NCI-H1930 (cell line): ENCODE measurements at places on chromosomes 16 and 17.

DNA sequence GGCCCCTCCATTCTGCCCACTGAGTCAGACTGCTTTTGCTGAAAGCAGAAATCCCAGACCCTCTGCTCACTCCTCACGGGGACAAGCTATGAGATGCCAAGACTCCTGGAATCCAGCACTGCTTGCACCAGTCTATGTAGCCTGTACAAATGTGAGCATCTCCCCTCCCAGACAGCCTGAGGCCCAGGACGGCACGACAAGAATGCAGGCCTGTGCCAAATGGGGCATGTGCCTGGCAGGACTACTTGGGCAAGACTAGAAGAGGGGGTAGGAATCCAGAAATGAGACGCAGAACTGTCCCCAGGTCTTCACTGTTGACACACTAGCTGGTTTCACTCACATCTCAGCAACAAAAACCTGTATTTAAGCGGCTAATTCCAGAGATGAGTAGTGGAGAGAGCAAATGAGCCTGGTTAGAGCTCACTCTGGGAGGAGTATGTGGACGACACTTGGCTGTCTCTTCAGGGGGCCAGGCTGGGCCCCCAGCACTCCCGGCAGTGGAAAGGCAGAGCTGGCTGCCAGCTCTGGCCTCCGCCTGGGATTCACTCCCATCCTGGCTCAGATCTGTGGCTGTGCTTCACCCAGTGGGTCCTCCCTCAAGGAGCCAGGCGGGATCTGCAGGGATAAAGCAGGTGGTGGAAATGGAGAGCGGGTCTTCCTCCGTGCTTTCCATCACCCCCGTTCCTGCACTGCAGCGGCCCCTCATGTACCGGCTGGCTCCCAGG lies 2.9 kb upstream of the MYO1C start:
- no peak for DNase-seq

DNA sequence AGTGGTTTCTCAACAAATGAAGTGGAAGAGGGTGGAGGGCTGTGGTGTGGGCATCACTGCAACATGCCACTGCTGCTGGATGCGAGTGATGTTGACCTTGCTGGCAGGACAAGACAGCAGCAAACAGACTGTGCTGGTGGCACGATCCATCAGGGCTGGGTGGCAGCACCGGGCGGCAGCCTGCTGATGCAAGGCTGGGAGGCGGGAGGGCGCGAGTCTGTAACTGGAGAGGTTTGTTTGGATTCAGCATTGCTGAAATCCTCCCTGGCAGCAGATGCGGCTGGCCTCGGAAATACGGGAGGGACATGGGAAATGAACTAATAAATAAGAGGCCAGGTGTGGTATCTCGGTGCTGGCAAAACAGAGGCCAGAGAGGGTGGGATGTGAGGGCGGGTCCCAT lies 224.2 kb downstream of the ENGASE start:
- DNase-seq = no peak

DNA sequence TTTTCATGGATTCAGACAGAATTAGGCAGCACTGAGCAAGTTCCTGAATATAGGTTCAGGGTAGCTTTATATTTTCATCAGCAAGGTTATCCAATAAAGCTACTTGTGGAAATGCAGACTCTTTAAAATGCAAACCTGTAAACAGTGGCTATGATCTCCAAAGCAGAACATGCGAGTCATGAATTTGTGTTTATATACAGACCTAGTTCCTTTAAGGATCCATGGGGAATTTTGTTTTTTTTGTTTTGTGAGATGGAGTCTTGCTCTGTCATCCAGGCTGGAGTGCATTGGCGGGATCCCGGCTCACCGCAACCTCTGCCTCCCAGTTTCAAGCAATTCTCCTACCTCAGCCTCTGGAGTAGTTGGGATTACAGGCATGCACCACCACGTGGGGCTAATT lies 14.8 kb downstream of the CLEC16A start:
- DNase-seq = no peak

DNA sequence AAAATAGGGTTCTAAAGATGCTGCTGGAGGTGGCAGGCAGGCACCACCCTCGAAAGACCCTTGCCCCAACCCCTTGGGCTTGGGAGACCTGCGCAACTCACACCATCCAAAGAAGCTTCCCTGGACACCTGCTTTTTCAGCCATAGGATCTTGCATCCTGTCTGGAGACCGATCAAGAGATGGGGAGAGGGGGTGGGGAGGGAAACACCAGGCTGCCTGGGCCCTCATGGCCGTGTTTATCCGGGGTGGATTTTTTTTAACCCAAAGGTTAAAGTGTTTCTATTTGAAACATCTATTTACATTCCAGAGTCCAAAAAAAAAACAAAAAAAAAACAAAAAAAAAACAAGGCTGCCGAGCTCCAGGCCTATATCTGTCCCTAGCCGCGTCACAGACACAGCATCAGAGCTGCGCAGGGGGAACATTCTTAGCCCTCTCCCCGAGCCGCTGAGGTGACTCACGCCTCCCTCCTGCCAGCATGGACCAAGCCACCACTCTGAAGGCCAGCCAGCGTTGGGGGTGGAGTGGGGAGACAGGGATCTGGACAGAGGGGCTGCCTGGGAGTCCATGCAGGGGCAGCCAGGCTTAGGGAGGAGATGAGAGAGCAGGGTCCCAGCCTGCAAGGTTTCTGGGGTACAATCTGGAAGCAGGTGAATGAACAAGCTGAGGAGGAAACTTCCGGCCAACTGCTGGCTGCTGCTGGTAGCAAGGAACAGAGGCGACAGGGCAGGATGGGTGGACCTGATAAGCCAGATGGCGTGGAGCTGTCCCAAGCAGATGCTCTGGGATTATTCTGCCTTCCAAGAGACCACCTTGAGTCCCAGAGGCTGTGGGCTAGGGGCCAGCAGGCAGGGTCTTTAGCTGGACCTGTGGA lies 14.8 kb downstream of the HDAC5 start:
- no peak for DNase-seq

DNA sequence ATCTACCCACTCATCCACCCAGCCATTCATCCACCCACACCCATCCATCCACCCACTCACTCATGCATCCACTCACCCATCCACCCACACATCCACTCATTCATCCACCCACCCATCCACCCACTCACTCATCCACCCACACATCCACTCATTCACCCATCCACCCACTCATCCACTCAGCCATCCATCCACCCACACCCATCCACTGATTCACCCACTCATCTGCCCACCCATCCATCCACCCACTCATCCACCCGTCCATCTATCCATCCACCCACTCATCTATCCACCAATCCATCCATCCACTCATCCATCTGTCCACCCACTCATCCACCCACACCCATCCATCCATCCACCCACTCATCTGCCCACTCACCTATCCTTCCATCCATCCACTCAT lies 17.3 kb downstream of the NATD1 start:
- DNase-seq = no peak

DNA sequence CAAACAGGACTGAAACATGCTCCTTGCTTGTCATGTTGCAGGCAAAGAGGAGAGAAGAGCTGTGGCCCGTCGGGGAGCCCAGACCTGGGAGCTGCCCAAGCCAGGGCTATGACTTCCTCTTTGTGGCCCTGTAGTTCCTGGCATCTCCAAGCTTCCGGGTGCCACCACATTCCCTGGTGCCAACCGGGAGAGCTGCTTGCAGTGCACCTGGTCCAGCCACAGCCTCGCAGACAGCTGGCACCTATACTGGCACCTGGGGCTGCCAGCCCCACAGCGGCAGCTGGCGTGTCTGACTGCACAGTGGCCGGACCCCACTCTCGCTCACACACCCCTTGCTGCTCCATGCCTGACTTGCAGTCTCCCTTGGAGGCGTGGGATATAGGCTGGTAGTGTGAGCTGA lies 37.1 kb upstream of the FOXJ1 start:
- DNase-seq = no peak

GRCh38 chr17:28974451-28974850 lies 23.1 kb upstream of the PHF12 start:
- DNase-seq = no peak

- no peak for DNase-seq
Measured at GRCh38 chr17:14940108-14940937, 324.8 kb downstream of the PMP22 start.

DNA sequence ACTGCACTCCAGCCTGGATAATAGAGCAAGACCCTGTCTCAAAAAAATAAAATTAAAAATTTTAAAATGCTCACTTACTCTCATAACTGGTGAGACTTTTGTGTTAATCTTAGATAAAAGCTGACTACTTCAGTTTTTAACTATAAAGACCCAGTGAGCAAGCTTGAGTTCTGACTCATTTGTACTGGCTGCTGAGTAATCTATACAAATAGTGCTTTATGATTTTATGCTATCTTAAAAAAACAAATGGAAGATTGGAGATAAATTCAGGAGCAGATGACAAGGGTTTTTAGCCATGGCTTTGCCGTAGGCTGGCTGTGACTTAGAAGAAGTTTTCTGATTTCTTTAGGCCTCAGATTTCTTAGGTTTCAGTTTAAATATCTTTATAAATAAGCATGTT lies 30.5 kb downstream of the SNTB2 start:
- DNase-seq = no peak

DNA sequence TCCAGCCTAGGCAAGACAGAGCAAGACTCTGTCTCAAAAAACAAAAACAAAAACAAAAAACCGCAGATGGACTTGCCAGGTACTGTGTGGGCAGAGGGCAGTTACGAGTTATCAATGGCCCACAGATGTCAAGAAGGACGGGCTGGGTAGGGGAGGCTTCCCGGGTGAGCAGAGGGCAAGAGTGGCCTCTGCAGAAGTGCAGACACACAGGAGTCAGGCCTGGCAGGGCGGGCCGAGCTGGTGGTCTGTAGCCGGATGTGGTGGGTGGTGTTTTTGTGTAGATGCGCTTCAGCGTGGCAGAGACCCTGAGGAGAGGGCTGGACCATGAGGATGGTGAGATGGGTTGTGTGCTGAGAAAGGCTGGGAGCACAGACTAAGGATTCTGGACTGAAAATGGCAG lies 44.9 kb upstream of the KDM6B start:
- no peak for DNase-seq

DNA sequence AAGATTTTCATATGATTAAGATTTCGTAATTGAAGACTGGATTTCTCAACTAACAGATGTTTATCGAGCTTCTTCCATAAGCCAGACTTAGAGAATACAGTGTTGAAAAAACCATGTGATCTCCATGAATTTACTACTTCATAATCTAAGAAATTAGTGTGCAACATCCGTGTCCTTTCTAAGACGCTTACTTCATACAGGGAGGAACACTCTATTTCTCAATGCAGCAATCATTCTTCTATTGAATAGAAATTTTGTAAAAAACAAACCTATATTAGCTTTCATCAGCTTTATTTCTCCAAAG lies 946.3 kb downstream of the KCNJ2 start:
- DNase-seq = no peak

DNA sequence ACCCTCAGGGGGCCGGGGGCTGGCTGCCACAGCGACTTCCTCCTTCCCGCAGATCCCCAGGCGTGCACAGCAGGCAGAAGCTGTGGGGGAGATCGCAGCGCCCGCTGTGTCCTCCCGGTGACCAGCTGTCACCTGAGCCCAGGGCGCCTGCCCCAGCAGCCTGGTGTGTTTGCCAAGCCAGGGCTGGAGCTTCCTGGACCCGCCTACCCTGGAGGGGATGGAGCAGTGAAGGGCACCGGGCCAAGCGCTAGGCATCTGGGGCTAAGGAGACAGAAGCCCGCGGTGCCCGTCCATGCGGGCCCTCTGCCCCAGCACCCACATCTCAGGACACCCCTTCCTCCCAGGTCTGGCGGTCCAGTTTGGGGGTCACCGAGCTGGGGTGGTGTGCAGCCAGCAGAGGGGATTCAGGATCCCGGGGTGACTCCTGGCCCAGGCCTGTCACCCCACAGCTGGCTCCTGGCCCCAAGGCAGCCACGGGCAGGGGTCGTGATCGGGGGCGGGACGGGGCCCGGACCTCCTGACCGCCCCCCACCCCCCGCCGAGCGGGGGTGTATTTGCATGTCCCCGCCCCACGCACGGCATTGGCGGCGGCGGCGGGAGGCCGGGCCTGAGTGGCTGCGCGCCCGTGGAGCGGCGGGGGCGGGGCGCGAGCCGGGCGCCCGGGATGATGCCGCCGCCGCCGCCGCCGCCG lies at the start of gene RAB26:
Gene RAB26, plus strand, starts transcription at position 645 of the 691 bp plus-strand sequence. CDS start 159 bp downstream, outside the sequence.
- peak; percentile 76 for DNase-seq

DNA sequence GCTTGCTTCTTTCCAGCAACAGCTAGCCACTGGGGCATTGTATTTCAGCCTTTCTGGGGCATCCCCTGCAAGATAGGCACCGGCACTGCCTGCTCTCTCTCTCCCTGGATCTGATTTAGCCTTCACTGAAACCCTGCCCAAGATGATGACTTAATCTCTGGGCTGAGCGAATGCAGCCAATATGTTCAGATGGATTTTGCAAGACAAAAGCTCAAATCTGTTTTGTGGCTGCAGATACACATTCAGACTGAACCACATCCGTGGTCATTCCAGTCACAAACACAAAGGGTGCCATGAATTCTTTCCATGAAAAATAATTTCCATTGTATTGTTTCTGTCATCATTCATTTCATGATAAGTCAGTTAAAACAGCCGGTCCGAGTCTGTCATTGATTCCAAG lies 24.2 kb downstream of the SOST start:
- no peak for DNase-seq

- no peak for DNase-seq
Measured at GRCh38 chr17:10072556-10073425, 125.6 kb downstream of the GAS7 start.

- no peak for DNase-seq
Measured at GRCh38 chr17:43019418-43019817, 2.8 kb downstream of the VAT1 start.

GRCh38 chr17:27529230-27529796 lies 73.1 kb downstream of the KSR1 start:
- peak; percentile 48 for DNase-seq

GRCh38 chr17:2709183-2709661 lies 2.3 kb downstream of the CLUH start:
- no peak for DNase-seq

- no peak for DNase-seq
Measured at GRCh38 chr16:54175169-54175551, 111.4 kb downstream of the IRX3 start.
